ENCODE measurements at places on chromosomes 3 and 15. TPM values are rescaled to one million over a fixed set of nuclear protein-coding genes. Genes with fewer than 3 reads are reported as not detected.

CRYGS gene
- total RNA-seq, result 2.7 TPM

MRPS22 gene
- 73.2 TPM for total RNA-seq

GNB4 gene
- total RNA-seq, result 15.8 TPM

DNA sequence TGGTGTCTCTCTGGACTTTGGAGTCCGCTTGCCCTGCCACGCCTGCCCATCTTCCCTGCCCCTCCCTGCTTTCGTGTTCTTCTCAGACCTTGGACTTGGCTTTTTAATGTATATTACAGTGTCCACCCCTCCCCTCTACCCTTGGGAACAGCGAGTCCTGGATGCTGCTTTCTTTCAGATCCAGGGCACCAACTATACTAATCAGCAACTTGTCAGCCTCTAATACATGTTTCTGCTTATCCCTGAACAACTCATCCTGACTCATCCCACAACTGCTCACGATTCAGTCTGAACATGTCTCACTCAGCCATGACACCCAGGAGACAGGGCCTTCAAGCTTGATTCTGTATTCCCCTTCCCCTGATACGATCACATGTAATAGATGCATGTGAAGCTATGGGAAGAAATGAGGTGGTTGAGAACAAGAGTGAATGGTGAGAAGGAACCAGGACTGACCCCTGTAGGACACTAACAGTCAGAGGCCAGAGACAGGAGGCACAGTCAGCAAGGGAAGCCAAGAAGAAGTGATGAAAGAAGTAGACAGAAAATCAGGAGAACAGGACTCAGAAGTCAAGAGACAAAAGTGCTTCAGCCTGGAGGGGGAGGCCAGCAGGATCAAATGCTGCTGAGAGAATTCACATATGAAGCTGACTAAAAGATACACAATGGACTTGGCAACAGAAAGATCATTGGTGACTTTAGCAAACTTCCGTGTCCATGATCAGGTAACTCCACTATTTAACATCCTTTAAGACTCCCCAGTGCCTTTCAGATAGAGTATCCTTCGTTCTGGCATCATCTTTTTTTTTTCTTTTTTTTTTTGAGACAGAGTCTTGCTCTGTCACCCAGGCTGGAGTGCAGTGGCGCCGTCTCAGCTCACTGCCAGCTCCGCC is 35.4 kb downstream of the BCL2L10 start:
- no peak for DNase-seq

- DNase-seq, result no peak
Observed at GRCh38 chr3:100073714-100074307, 40.5 kb downstream of the FILIP1L start.

DNA sequence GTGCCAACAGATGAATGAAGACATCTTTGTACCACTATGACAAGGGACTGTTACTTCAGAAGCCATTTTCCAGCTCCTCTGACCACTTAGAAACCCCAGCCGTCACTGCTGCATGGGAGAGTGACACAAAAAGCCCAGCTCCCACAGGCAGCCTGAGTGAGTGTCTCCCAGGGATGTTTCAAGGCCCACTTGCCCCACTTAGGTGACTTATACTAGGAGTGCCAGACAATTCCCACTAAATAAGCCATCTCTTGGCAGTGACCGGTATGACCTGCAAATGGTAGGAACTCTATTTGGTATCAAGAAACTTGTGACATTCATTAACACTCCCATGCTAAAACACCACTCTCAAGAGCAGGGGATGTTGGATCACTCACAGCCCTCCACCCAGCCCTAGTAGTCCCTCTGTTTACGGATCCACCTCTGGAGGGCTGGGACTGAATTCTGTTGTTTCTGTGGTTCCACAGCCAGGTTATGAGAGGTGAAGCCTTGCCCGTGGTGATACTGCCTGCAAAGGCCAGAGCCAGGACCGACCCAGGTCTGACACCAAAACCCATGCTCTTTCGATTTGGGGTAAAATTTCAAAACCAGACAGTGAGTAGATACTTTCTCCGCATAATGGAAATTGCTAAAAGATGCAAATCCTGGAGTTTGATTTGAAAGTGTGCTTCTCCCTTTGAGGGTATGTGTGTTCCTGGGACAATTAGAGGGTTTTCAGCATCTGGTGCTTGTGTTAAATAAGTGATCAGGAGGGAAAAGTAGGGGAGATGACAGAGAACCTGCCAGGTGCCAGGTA is 14.5 kb downstream of the RBP1 start:
- DNase-seq, result no peak

DNA sequence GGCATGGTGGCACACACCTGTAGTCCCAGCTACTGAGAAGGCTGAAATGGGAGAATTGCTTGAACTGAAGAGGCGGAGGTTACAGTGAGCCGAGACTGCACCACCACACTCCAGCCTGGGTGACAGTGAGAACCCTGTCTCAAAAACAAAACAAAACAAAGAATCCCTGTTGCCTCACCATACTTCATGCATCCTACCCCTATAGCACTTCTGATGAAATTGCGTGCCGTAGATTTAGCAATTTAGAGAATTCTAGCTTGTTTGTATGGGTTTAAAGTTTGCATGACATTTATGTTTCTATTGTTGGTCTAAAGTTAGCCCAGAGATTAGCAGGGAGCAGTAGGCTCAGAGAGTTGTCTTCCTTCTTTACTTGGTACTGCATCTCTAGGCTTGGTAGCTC is 7.8 kb downstream of the RAB5A start:
- DNase-seq, result no peak
